HT1080 (cell line): ENCODE measurements at places on chromosomes 13 and 19. TPM values are rescaled to one million over a fixed set of nuclear protein-coding genes. Genes with fewer than 3 reads are reported as not detected.

GRCh38 chr13:31755803-31756212, 16.5 kb downstream of the RXFP2 start:
- DNase-seq, result peak; percentile 85

- DNase-seq, result no peak
Measured at GRCh38 chr19:16527971-16528521, 14.2 kb downstream of the CHERP start.

FSD1 gene
- 9.7 and 10.0 TPM in 2 replicates for total RNA-seq

NFKBIB gene
- 25.7 and 42.5 TPM in 2 replicates for total RNA-seq

DNA sequence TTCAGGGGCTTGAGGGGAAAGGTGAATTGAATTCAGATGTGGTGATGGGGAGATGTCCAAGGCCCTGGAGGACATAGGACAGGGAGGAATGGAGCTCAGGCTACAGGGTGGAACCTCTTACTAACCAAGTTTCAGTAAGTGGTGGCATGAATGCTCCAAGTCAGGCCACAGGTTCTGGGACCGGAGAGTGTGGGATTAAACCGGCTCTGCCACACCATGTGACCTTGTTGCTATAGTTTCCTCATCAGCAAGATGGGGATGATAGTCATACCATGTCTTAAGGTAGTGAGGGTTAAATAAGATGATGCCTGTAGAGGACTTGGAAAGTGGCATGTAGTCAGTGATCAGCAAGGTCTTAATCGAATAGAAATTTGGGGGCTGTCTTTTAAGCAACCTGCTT, 16.3 kb downstream of the GPR183 start:
- DNase-seq, result no peak

DNA sequence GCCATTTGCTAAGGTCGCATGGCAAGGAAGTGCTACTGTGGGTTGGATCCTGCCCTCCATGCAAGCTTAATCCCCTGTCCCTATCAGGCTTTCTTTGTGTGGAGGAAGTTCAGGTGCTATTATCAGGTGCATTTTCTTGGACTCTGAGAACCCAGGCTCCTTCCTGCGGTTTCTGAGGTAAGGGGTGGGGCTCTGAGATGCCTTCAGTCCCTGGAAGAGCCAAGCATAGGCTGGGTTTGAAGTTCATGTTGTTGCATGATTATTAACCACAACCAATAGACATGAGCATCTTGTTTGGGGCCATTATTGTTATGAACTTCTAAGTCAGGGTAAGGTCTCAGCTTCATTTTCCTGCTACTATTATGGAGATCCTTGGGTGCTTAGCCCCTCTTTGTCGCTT, 109.5 kb downstream of the NALCN start:
- no peak for DNase-seq

RELB gene
- total RNA-seq, result 3.2 TPM in 2 replicates
